Stimulated activated CD8-positive, alpha-beta memory T cell treated with anti-CD3 and anti-CD28 coated beads, Interleukin-2, amount 100 ng/mL, for 48 hours (primary cell): ENCODE measurements at places on chromosomes 2 and 18.

- no peak for DNase-seq
Measured at GRCh38 chr2:27773959-27774358, 2.4 kb downstream of the MRPL33 start.

DNA sequence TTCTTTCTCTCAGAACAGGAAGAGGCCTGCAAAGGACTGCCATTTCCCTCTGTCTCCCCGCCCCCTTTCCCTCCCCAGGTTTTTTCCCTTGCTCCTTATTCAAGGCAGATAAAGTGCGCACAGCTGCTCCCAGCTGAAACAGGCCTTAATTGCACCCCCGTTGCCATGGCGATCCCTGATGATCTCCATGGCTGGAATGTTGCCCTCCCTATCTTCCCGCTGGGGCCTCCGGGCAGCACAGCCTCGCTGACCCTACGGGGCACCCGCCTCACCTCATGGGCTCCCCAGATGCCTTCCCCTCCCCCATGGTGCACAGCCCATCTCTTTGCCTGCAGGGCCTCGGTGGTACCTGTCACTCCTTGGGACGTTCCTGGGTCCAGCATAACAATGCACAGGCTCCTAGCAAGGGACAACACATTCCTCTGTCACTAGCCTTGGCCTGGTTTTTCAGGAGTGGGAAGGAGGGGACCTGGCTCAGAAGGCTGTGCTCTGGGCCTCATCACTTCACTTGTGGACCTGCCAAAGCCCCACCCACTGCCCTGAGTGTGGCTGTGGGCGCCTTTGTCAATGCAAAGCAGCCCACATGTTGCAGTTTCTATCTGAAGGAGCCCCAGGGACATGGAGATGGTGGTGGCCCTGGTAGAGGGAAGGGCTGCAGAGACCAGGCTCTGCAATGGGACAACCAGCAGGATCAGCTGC is 115.0 kb downstream of the CELF4 start:
- no peak for DNase-seq

DNA sequence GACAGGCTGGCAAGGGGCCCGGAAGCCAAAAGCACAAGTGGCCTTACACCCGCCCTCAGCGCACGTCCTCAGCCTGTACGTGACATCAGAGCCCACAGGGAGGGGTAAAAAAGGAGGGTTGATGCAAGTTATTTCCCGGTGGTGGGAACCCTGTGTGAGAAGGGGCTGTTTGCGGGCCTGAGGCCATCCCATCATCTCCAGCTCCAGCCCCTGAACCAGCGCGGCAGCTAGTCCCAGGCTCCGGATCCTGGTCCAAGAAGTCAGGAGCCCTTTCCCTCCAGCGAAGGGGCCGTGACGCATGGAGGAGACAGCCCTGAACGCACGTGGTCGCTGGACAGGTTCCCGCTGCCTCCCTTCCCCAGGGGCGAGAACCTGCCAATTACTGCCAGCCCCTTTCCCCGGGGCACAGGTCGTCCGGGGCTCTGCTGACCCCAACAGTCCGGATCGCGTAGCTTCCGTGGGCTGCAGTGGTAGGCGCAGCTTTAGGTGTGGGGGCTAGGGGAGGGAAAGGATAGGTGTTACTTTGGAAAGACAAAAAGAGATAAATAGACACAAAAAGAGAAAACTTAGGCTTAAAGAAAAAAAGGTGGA is 1.3 kb upstream of the LRP2 start:
- DNase-seq: no peak

DNA sequence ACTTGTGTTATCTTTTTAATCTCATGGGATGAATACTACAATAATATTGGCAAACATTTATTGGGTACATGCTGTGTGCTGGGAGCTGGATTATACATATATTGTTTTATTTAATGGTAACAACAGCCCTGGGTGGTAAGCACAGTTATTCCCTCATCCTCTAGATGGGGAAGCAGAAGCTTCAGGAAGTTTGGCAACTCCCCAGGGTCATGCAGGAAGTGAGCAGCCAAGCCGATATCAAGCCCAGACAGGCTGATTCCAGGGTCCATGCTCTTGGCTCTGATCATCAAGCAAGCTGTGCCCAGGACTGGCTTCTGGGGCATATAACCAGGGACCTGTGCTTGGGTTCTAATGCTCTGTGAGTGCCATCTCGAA is 155.8 kb downstream of the ZNF516 start:
- DNase-seq: no peak

DNA sequence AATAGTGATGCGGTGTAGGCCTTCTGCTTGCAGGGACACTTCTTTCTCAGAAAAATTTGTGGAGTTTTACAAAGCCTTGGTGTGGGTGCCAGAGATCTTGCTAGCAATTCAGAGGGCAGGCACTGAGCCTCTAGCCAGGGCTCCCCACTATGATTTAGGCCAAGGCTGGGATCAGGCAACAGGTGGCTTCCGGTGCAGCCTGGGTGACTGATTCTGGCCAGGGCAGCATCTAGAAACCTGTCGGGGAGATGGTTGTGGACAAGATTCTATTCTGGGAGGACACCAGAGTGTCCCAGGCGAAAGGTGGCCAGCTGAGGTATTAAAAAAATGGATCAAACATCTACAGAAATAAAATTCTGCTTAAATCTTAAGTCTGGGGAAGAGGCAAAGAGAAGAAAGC is 21.5 kb upstream of the TNP1 start:
- DNase-seq: no peak

- no peak for DNase-seq
Measured at GRCh38 chr2:182858671-182859070, 7.8 kb downstream of the FRZB start.

DNA sequence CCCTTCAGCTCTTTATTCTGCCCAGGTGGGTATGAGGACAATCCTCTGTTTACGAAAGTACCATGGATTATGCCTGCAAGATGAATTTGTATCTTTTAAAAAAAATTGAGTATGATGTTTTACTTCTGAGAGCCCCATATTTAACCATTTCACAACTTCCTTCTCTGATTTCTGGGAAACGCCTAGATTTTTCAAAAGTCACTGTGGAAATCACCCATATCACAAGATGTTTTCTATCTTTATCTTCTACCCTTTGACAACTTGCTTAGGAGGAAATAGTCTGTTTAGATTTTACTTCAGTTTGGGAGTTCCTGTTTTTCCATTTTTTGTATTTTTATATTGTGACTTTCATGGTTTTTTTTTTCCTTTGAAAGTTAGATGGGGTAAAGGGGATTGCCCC is 53.0 kb downstream of the ICOS start:
- no peak for DNase-seq

GRCh38 chr2:128662051-128662471 is 343.4 kb upstream of the HS6ST1 start:
- DNase-seq: no peak

DNA sequence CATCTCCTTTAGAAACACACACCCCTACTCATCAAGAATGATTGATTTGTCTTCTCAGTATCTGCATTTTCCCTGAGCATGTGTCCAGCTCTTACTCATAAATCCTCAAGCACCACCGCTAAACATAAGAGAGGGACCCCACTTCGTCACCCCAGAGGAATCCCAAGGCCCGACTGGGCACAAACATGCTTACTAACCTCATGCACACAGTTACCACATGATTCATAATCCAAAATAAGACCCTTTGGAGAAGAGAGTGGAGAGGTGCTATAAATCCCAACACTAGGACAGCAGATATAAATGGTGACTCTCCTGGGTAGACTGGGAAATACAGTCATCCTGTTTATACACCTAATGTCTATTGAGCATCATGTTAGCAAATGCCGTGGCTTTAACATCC is 843.2 kb upstream of the ID2 start:
- DNase-seq: no peak

DNA sequence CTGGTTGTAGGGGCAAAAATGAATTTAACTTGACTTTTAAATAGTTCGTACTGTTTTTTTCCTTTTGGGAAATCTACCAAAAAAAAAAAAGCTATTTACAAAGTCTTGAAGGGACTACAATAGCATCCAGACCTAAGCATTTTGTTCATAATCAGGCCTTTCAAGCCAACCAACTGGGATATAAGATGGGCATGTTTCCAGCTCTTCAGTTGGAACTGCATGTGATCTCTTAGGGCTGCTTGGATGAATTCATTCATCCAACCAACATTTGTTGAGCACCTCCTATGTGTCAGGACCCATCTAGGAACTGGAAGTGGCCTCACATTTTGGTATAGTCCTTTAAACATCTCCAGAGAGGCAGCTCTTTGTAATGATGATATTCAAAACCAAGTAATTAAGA is 98.6 kb downstream of the AAK1 start:
- no peak for DNase-seq

DNA sequence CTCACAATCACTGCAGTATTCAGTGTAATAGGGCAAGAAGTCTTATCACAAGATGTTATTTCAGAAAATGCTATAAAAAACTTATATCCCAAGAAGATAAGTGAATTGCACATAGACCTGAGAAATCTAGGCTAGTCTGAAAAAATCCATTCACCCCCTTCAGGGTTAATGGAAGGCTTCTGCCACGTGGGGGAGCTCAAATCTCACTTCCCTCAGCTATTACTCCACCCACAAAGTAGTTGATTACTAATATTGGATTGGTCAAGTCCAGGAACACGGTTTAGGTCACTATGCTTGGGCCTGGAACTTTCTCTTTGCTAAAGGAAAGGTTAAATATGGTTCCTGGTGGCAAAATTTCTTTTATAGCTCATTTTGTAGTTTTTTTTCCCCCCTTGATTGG is 51.2 kb upstream of the ADAM23 start:
- DNase-seq: no peak

- no peak for DNase-seq
Measured at GRCh38 chr2:197674060-197674459, 1.3 kb downstream of the RFTN2 start.

GRCh38 chr2:239552213-239552926 is 151.6 kb upstream of the HDAC4 start:
- no peak for DNase-seq

- DNase-seq: no peak
Measured at GRCh38 chr2:212345966-212346365, 192.6 kb downstream of the ERBB4 start.
